ENCODE measurements at places on chromosomes 12 and 14.

GRCh38 chr14:79018836-79019235 is 848.7 kb downstream of the NRXN3 start:
- no peak for DNase-seq

DNA sequence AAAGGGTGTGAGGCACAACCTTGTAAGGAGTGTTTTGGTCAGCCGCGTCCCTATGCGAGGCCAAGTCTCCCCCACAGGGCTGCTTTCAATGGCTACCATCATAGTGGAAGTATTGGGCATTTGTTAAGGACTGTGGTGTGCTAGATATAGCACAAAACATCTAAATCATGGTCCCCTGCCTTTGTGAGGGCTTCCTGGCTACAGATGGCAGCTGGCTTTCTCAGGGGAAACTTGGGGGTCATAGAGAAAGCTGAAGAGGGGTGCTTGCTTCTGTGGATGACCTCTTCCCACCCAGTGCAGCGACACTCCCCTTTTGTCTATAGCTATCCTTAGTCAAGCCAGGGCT is 315.8 kb downstream of the ZFP36L1 start:
- DNase-seq = no peak

DNA sequence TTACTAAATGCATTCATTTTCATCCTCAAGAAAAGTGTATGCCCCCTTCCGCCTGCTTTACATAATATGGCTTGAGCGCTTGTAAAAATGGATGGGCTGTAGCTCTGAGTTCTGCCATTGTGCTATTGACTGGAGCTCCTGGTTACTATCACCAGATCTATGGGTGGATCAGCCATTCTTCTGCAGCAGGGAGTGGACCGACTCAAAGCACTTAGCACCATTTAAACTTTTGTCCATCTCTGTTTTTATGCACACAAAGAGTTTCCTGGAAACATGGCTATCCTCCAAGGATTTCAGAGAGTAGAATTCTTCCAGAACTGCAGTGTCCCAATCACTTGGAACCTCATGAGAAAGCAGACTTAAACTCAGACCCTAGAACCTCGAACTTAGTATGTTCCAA is 4.5 kb upstream of the NUMB start:
- DNase-seq = no peak

DNA sequence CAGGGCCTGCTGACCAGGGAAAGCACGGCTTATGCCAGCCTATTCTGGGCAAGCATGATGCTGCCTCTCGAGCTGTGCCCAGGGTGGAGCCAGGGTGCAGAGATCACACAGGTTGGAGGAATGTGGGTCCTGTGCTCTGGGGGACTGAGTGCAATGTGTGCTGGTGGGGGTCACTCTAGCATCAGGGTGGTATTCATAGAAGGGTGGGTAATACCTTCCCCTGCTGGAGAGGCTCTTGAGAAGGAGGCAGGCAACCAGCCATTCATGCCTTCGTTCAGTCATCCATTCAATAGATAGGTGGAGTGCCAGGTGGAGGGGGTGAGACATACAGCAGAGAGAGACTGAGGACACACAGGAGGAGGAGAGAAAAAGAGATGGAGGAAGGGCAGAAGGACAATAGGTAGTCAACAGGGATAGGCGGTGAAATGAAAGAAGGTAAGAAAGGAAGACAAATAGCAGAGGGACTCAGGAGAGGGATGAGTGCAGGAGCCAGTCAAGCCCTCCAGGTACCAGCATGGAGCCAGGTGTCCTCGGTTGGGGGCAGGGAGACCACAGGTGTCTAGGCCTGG is 5.2 kb upstream of the ZNF385A start:
- no peak for DNase-seq

GRCh38 chr12:78120866-78121560 is 290.3 kb downstream of the NAV3 start:
- no peak for DNase-seq

GRCh38 chr14:97080991-97081390 is 283.8 kb downstream of the VRK1 start:
- no peak for DNase-seq

- DNase-seq = no peak
Observed at GRCh38 chr14:23816371-23816770, 137.2 kb upstream of the DHRS4 start.

GRCh38 chr12:18139254-18139653 is 49.3 kb upstream of the RERGL start:
- no peak for DNase-seq

Measured in NCI-H1436 treated with DMSO at 0.1 percent for 48 hours (cell line).